ENCODE measurements at places on chromosomes 13 and 19. TPM values are rescaled to one million over a fixed set of nuclear protein-coding genes. Genes with fewer than 3 reads are reported as not detected.

WDR18 gene
- 106 TPM for total RNA-seq

ZNF547 gene
- total RNA-seq = 3.0 TPM

CD209 gene
- not detected for total RNA-seq

SIGLEC14 gene
- not detected for total RNA-seq

ELSPBP1 gene
- total RNA-seq = not detected

CYP4F2 gene
- total RNA-seq = not detected

FBXO17 gene
- total RNA-seq = not detected

PRR20B gene
- total RNA-seq = not detected

REEP6 gene
- total RNA-seq = 3.2 TPM

CELF5 gene
- 0.59 TPM for total RNA-seq

RFPL4AL1 gene
- not detected for total RNA-seq

ELANE gene
- not detected for total RNA-seq

ERICH4 gene
- not detected for total RNA-seq

OXGR1 gene
- total RNA-seq = not detected

IZUMO2 gene
- total RNA-seq = not detected

SERP2 gene
- total RNA-seq = 9.1 TPM

SMIM17 gene
- not detected for total RNA-seq

PDX1 gene
- not detected for total RNA-seq

AMER2 gene
- total RNA-seq = not detected

ZNF730 gene
- 1.00 TPM for total RNA-seq

PRX gene
- 0.78 TPM for total RNA-seq

Data from natural killer cell treated with Interleukin-12 subunit alpha and Interleukin-12 subunit beta and Interleukin-15 and Interleukin-18, amount 100 ng/mL, for 72 hours (primary cell).